Femur (tissue), 1 donor: ENCODE measurements at places on chromosomes 12 and 14.

- DNase-seq, result no peak
Measured at GRCh38 chr14:81521356-81521755, 12.3 kb downstream of the SEL1L start.

- no peak for DNase-seq
Measured at GRCh38 chr12:46693034-46693433, 132.8 kb downstream of the SLC38A4 start.

GRCh38 chr14:47590767-47591495, 84.5 kb downstream of the MDGA2 start:
- DNase-seq, result no peak

DNA sequence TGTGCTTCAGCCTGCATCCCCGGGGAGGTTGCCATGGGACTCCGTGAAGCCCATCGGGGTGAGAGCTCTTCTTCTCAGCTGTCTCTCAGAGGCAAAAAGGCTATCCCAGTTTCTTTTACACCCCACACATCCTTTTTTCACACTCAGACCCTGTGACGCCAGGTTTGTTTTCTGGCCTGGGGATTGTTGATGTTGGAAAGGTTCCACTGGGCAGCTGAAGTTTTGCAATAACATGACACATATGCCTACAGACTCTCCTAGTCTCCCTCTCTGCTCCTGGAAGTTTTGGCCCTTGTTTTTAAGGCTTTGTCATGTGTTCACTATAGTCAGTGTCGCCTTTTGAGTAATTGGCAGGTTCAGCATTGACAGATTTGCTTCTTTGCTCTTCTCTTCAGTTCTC, 118.6 kb downstream of the SMOC1 start:
- DNase-seq, result no peak

GRCh38 chr14:61477712-61478462, 156.5 kb downstream of the PRKCH start:
- DNase-seq, result no peak
